ENCODE measurements at places on chromosomes 1 and 21.

- DNase-seq: no peak
These were observed 52.4 kb downstream of the DISP3 start for GRCh38 chr1:11531314-11531870.

DNA sequence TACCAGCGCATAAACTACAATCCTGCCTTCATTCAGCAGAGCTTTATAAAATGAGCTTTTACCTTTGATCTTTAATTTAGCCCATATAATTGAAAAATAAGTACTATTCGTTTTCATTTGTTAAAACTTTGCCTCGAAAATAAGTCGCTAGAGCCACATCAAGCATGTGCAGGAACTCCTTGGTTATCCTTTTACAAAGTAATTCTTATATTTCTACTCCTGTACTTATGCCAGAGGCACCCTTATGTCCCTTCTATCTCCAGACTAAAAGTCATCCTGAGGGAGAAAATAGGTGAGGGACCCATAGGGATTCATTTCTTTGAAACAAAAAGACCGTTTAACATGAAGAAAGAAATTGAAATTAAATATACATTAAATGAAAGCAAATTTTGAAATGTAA is 278.2 kb upstream of the C1orf105 start:
- DNase-seq: no peak

DNA sequence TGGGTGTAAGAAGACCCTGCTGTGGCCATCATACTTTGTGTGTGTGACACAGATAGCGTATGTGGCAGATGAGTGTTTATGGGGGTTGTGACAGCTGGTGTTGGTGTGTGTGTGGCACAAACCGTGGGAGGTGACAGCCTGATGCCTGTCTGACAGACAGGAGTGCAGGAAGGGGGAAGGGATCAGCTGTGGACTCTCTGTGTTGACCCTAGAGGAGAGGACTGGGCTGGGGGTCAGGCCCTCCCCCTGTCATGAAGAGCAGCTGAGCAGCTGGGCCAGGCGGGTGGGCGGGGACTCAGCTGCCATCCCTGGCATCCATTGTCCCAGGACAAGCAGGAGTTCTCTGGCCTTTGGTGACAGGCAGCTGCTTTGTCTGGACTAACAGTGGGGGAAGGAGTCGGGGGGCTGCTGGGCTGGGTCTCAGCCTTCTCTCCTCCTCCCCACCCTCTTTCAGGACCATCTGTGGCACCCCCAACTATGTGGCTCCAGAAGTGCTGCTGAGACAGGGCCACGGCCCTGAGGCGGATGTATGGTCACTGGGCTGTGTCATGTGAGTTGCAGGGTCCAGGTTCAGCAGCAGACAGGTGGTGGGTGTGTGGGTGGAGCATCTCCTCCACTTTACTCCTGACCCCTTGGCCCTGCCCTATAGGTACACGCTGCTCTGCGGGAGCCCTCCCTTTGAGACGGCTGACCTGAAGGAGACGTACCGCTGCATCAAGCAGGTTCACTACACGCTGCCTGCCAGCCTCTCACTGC is 2.3 kb downstream of the PLK3 start:
- DNase-seq: no peak

- no peak for DNase-seq
These were observed 144.7 kb downstream of the APP start for GRCh38 chr21:26025536-26026512.

DNA sequence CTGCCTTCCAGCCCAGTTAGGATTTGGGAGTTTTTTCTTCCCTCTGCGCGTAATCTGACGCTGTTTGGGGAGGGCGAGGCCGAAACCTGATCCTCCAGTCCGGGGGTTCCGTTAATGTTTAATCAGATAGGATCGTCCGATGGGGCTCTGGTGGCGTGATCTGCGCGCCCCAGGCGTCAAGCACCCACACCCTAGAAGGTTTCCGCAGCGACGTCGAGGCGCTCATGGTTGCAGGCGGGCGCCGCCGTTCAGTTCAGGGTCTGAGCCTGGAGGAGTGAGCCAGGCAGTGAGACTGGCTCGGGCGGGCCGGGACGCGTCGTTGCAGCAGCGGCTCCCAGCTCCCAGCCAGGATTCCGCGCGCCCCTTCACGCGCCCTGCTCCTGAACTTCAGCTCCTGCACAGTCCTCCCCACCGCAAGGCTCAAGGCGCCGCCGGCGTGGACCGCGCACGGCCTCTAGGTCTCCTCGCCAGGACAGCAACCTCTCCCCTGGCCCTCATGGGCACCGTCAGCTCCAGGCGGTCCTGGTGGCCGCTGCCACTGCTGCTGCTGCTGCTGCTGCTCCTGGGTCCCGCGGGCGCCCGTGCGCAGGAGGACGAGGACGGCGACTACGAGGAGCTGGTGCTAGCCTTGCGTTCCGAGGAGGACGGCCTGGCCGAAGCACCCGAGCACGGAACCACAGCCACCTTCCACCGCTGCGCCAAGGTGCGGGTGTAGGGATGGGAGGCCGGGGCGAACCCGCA is at the start of gene PCSK9:
PCSK9 (plus strand) TSS at position 207 of the 741 bp plus-strand sequence; CDS start at position 497, 290 bp downstream.
- DNase-seq: no peak

Data from AG04449 (cell line).